CD4-positive, alpha-beta T cell treated with Interleukin-12 subunit alpha and Interleukin-12 subunit beta, for 1 hour (primary cell): ENCODE measurements at places on chromosomes 4 and X.

DNA sequence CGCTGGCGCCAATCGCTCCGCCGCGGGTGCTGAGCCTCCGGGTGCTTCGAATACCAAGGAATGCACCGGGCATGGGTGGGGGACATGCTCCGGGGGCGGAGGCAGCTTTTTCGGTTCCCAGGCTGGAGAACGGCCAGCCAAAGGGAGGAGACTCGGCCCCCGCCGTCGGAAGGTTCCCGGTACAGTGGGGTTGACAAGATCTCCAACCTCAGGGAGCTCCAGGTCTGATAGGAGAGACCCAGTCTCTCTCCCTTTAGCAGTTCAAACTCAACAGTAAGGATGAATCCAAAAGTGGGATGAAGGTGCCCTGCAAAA is 29.1 kb upstream of the BCORL1 start:
- no peak for DNase-seq

- no peak for DNase-seq
Observed at GRCh38 chr4:32631831-32632230, 1911.7 kb downstream of the PCDH7 start.

DNA sequence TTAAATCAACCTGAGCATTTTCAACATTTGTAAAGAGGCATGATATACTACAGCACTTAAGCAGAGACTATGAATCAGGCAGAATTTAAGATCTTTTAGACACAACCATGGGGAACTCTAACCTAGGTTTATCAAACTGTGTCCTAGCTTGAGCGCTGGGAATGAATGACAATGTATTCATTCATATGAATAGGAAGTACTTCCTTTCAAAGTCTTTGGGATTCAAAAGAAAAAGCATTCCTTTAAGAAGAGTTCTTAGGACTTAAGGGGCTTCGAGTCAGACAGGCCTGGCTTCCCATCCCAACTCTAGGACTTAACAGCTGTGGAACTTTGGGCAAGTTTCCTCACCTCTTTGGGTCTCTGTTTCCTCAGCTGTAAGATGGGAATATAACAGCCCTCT is 104.6 kb downstream of the ANAPC4 start:
- DNase-seq = no peak

- no peak for DNase-seq
Observed at GRCh38 chrX:42021058-42021457, 97.7 kb upstream of the CASK start.

GRCh38 chr4:52126966-52127365 is 75.9 kb downstream of the SPATA18 start:
- DNase-seq = no peak

- no peak for DNase-seq
Observed at GRCh38 chr4:112299721-112300120, 2.6 kb downstream of the ALPK1 start.
